ENCODE measurements at places on chromosomes 2 and 18. TPM values are rescaled to one million over a fixed set of nuclear protein-coding genes. Genes with fewer than 3 reads are reported as not detected.
A peak's percentile ranks its signal among the peaks of the same experiment; 100 is the strongest.

DNA sequence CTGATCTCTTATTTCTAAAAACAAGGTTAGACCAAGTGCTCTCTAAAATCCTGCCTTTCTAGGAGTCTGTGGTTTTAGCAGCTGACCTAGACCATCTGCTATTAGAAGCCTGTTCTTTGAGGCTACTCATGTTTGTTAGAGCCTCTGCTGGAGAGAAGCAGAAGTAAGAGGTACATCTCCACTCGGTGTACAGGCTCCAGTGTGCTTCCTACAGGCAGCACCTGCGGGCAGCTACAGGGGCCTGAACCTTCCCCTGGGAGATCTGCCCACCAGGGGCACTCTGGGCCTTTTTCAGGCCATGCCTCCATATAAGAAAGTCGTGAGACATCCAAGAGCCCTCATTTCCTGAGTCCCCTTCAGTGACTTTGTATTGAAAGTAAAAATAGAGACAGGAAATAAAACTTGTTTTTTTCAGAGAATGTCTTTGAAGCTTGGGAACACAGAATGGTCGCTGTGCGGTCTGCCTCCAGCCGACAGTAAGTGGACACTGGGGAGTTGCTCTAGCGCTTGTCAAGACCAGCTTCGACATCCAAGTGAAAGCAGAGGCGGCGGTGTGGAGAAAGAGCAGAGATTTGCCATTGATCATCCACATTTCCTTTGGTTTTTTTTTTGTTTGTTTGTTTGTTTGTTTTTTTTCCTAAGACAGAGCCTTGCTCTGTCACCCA is 31.7 kb downstream of the ONECUT2 start:
- DNase-seq = no peak

- no peak for DNase-seq
These were observed 43.4 kb downstream of the COMMD1 start for GRCh38 chr2:61948661-61949457.

LYG2 gene
- total RNA-seq = not detected

DNA sequence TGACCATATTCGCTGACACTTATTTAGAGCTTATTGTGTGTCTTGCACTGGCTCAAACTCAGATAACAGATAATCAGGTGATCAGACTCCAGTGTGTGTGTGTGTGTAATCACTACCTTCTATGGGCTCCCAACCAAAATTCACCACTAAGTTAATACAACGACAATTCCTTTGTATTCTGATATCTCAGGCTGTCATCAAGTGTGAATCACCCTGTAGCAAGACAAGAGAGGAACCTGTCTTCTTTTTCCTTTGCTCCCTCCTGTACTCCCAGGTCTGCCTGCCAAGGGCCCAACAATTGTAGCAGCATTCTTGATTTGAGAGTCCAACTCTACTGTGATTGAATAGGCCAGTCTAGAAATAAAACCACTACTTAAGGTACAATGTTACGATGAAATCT is 25.8 kb downstream of the ITGB6 start:
- DNase-seq = no peak

MDH1B gene
- 1.2 TPM for total RNA-seq

THSD7B gene
- not detected for total RNA-seq

GRCh38 chr2:118803012-118803411 is 44.4 kb downstream of the EN1 start:
- DNase-seq = no peak

- DNase-seq = no peak
These were observed 301.1 kb upstream of the TANK start for GRCh38 chr2:160859096-160859495.

DNA sequence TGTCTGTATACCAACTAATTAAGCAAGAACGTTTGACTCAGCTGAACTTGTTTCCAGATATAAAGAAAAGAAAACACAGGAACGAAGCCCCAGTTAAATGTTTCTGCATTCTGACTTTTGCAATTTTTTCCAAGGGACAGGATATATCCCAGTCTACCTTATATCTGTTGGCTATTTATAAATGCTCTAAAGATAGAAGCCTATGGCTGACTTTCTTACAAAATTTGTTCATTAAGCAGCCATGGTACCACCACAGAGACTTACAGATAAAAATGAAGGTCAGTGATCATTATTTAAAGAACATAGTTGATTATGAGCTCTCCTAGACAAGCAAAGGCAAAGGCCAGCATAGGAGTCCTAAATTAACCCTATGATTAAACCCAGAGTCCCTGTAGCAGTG is 462.7 kb upstream of the SPHKAP start:
- no peak for DNase-seq

DCDC2C gene
- total RNA-seq = not detected

KLHL14 gene
- not detected for total RNA-seq

- no peak for DNase-seq
These were observed 407.5 kb downstream of the RNF144A start for GRCh38 chr2:7324706-7325105.

G6PC2 gene
- not detected for total RNA-seq

- DNase-seq = no peak
These were observed 38.0 kb upstream of the EPAS1 start for GRCh38 chr2:46258937-46259776.

DNA sequence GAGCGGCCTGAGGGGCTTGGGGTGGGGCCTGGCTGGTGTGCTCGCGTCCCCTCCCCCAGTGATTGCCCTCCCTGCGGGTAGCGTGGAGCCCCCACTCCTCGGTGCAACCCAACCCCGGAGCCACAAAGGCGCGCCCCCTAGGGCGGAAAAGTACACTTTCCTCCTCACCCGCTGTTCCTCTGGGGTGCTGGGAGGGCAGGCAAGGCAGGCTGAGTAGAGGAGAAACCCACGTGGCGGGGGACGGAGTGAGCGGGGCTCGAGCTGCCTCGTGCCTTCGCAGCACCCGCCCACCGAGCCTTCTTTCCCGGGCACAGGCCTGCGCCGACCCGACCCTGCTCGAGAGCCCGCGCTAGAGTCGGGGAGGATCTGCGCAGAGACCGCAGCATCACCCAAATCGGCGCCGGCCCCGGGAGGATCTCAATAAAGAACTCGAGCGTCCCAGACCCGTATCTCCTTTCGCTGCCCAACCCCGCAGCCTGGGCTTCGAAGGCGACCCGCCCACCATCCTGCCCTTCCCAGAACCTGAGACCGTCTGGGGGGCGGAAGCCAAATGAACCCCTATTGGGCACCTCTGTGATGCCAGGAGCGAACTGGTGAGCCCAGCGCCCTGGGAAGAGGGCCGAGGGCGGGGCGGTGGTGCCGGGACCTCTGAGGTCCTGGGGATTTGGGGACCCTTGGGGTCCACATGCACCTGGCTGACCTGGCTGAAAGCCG is 1.5 kb downstream of the UCN start:
- peak; percentile 11 for DNase-seq

TWIST2 gene
- total RNA-seq = not detected

DNA sequence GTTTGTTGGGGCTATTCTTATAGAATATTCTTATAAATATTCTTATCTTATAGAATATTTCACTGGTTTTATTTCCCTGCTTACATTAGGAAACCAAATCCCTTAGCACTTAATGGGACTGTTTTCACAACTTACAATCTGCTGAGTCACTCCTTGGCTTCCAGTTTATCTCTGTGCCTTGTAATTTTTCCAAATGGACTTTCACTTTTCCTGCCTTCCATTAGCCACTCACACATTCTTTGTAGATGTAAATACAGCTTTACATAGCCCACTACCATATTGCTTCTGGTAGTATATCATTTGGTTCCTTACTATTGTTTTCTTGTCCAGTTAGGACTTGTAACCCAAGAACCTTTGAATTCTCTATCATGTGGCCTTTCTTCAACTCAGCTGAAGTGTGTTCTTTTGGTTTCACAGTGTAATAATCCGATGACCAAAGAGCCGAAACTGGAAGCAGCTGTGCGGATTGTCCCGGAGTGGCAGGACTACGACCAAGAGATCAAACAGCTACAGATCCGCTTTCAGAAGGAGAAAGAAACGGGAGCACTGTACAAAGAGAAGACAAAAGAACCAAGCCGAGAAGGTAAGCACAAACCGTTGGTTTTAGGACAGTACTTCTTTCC is 96.1 kb downstream of the UGGT1 start:
- no peak for DNase-seq

DNA sequence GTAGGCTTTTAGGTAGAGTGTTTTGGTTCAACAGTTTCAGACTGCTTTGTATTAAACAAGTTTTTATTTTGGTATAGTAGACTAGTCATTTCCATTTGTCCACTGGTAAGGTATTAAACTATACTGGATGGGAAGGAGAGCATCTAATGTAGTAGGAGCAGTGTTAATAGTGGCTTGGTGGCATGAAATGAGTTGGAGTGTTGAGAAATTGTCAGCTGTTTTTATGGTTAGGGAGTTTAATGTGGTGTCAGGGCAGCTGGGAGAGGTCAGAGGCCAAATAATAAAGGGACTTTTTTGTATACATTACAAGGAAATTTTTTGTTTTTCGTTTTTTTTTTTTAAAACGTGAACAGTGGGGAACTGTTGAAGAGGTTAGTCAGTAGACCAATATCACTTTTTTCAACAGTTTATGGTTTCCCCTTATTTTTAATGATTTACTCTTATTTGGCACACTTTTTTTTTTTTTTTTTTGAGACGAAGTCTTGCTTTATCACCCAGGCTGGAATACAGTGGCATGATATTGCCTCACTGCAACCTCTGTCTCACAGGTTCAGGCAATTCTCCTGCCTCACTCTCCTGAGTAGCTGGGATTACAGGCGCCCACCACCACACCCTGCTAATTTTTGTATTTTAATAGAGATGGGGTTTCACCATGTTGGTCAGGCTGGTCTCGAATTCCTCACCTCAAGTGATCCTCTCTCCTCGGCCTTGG is 21.2 kb downstream of the ACTR3 start:
- no peak for DNase-seq

ADRA2B gene
- total RNA-seq = 0.07 TPM

FSHR gene
- total RNA-seq = not detected

- no peak for DNase-seq
These were observed 78.5 kb upstream of the HK2 start for GRCh38 chr2:74755386-74755785.

DNA sequence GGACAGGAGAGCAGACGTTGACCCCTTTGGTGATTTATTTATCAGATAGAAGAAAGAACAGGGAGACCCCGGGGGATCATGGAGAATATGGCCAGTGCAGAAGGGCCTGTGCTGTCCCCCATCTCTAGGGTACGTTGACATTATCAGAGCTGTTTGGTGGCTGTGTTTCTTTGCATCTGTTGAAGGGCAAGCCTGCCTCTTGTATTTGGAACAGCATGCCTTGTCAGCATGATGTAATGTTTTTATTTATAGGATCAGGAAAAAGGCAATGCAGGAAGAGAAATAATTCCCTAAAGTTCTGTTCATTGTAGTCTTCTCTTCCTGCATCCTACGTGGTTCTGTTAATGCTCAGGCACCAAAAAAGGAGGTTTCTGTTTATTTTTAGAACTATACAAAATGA is 49.8 kb upstream of the CABYR start:
- DNase-seq = no peak

FAM110C gene
- 0.48 TPM for total RNA-seq

DNA sequence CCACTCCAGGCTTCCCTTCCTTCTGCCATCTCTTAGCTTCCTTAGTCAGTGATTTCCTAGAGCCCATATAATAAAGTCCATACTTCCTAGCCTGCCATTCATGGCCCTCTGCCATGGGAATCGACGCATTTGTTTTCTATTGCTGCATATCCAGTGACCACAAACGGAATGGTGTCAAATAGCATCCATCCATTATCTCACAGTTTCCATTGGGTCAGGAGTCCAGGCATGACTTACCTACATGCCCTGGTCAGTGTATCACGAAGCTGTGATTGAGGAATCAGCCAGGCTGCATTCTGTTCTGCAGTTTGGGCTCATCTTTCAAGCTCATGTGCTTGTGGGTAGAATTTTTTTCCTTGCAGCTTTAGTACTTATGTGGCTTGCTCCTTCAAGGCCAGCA is 209.7 kb upstream of the EPAS1 start:
- no peak for DNase-seq

GRCh38 chr18:68623342-68623741 is 91.6 kb downstream of the TMX3 start:
- DNase-seq = no peak

ANKRD62 gene
- total RNA-seq = not detected

GRCh38 chr2:68059784-68060525 is 2.8 kb downstream of the C1D start:
- no peak for DNase-seq

FAM237A gene
- total RNA-seq = not detected

GRCh38 chr18:74200780-74201179 is 52.5 kb downstream of the TIMM21 start:
- DNase-seq = no peak

GRCh38 chr18:48136827-48137373 is 206.4 kb upstream of the SMAD2 start:
- no peak for DNase-seq

- no peak for DNase-seq
These were observed 4.3 kb downstream of the FRZB start for GRCh38 chr2:182862091-182862490.

DNA sequence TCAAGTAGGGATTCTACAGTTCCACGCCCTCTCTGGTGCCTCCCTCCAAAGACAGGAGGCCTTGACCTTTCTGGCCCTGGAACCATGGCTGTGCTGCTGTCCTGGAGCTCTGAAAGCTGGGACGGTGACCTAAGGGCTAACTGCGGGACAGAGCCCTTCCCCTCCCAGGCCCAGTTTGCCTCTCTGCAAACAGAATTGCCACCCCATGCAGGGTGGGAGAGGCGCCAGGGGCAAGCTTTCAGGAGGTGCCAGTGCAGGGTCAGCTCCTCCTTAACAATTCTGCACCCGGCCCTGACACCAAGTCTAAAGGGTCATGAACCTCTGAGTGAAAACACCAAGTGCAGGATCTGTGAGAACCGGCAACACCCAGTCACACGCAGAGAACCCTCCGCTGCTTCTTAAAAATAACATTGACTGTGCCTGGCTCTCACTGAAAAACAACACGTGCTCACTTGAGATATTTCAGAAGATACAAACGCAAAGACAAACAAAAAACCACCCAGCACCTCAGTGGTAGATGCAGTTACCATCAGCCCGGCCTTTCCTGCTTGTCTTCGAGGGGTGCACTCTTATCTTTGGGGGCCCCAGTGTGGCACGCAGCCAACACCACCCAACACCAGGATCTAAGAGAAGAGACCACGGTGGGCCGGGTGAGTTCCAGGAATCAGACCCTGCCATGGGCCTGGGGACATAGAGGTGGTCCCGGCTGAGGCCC is 1.1 kb upstream of the SNED1 start:
- no peak for DNase-seq

EMX1 gene
- 0.57 TPM for total RNA-seq

PAX8 gene
- 2.3 TPM for total RNA-seq

PDE11A gene
- total RNA-seq = not detected

DNA sequence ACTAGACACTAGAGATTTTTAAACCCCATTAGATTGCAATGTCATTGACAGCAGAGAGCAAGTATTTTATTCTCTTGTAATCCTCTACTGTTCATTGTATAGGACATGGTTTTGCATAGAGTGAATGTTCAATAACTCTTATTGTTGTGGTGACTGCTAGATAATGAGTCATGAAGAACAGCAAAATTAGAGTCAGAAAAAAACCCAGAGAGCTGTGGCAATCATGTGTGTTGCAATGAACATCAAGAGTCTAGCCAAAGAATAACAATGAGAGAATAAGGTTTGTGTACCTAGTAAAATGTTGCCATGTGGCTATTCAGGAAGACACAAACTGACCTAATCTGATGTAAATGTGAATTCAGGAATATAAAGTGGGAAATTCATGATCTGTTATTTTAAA is 684.0 kb downstream of the DSC3 start:
- DNase-seq = no peak
